ENCODE measurements at places on chromosomes 3 and 15. TPM values are rescaled to one million over a fixed set of nuclear protein-coding genes. Genes with fewer than 3 reads are reported as not detected.

The ZCWPW2 gene
- total RNA-seq = 0.64 TPM

The KBTBD12 gene
- not detected for total RNA-seq

The MYEF2 gene
- 8.0 TPM for total RNA-seq

The BOC gene
- total RNA-seq = 8.2 TPM

The TF gene
- not detected for total RNA-seq

The LRTM1 gene
- total RNA-seq = not detected

The TGM4 gene
- not detected for total RNA-seq

The NANOGP8 gene
- total RNA-seq = not detected

The HYKK gene
- 3.2 TPM for total RNA-seq

The EXD1 gene
- total RNA-seq = not detected

The ZNF620 gene
- 0.57 TPM for total RNA-seq

The ISG20 gene
- total RNA-seq = 2.1 TPM

The IMPG2 gene
- 0.07 TPM for total RNA-seq

The STX19 gene
- not detected for total RNA-seq

The WHAMM gene
- total RNA-seq = 6.5 TPM

The NEK10 gene
- 5.8 TPM for total RNA-seq

The SRPRB gene
- 130 TPM for total RNA-seq

- DNase-seq = no peak
These were observed 53.3 kb upstream of the KY start for GRCh38 chr3:134704133-134704532.

GRCh38 chr3:153601374-153601853 lies 439.4 kb downstream of the RAP2B start:
- DNase-seq = no peak

GRCh38 chr3:12878141-12878574 lies 36.8 kb upstream of the RPL32 start:
- DNase-seq = no peak

DNA sequence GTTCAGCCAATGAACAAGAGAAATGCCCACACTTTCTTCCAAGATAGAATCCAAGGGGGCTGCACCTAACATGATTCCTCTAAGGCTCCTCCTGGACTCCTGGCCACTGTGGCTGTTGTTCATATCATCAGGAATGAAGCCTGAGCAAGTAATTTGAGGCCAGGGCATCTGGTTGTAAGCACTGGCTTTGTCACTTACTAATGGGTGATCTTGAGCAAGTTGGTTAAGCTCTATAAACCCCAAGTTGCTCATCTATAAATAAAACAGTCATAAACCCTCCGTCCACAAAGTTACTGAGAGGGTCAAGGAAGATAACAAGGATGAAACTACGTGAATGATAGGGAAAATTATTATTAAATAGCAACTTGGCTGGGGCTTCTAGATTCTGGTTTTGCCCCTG lies 58.3 kb downstream of the CDC25A start:
- DNase-seq = peak; percentile 49

DNA sequence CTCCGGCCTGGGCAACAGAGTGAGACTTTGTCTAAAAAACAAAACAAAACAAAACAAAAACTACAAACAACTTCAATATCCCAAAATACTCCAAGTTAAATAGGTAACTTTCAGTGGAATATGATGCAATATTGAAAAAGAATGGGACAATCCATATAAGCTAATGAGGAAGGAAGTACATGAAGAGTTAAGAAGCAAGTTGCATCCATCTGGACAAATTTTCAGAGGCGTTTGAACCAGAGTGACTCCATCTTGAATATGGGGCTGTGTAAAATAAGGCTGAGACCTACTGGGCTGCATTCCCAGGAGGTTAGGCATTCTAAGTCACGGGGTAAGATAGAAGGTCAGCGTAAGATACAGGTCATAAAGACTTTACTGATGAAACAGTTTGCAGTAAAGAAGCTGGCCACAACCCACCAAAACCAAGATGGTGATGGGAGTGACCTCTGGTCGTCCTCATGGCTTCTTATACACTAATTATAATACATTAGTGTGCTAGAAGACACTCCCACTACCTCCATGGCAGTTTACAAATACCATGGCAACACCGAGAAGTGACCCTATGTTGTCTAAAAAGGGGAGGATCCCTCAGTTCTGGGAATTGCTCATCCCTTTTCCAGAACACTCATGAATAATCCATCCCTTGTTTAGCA lies 58.1 kb upstream of the LCTL start:
- no peak for DNase-seq

- DNase-seq = no peak
These were observed 88.1 kb downstream of the MBNL1 start for GRCh38 chr3:152356870-152357276.

DNA sequence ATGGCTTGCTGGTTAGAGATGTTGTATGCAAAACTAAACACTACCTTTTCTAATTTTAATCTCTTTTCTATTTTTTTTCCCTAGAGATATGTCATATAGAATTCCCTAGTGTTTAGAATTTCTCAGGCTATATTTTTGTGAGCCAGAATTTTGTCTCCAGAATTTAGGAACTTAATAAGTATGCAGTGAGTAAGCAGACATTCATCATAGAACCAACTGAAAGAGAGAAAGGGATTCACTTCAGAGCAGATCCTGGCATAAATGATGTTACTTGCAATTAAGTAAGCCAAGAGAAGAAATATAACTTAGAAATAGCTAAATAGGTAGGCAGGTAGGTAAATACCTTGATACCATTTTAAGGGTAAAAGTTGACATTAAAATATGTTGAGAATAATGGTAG lies 288.9 kb downstream of the ZNF385D start:
- DNase-seq = peak; percentile 29

DNA sequence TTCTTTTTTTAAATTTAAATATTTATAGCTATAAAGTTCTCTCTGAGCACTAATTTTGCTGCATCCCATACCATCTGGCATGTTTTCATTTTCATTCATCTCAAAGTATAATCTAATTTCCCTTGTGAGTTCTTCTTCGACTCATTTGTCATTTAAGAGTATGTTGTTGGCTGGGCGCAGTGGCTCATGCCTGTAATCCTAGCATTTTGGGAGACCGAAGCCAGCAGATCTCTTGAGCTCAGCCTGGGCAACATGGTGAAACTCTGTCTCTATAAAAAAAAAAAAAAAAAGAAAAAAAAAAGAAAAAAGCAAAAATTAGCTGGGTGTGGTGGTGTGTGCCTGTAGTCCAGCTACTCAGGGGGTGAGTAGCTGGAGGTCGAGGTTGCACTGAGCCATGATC lies 34.8 kb downstream of the MAP1A start:
- no peak for DNase-seq

DNA sequence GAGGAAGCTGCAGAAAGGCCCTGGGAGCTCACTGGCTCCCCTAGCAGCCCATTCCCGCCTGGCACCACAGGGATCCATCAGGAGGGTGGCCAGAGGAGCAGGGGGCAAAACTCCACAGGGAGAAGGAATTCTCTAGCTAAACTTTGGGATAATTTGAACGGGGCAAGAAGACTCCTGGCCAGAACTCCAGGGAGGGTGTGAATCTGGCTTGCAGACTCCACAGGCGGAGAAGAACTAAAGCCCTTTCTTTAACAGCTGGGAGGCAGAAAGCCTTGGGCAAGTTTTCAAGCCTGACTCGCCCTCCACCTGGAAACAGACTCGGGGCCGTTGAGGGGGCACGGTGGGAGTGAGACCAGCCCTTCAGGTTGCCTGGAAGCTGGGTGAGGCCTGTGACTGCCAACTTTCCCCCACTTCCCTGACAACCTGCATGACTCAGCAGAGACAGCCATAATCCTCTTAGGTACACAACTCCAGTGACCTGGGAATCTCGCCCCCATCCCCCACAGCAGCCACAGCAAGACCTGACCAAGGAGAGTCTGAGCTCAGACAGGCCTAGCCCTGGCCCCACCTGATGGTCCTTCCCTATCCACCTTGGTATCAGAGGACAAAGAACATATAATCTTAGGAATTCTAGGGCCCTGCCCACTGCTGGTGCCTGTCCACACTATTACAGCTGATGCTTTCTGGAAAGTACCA lies 28.6 kb downstream of the SLC27A2 start:
- DNase-seq = no peak

- peak; percentile 38 for DNase-seq
These were observed 27.0 kb downstream of the PSTPIP1 start for GRCh38 chr15:77021803-77022381.

DNA sequence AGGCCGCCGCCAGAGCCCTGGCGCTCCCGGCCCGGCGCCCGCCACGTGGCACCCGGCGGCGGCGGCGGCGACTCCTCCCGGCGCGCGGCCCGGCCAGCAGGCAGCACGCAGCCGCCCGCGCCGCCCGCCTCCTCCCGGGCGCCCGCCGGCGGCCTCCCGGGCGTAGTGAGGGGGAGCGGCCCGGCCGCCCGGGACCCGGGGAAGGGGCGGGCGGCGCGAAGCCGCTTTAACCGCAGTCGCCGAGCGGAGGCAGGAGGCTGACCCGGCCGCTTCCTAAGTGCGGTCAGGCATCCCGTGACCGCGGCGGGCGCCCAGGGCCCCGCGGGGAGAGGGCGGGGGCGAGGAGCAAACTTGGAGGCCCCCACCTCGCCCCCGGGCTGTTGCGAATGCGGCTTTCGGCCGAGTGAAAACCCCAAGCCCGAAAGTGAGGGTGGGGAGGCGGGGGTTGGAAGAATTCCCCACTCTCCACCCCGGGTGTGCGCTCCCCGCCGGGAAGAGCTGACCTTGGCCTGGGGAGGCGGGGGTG lies 1.7 kb upstream of the HES1 start:
- peak; percentile 31 for DNase-seq

DNA sequence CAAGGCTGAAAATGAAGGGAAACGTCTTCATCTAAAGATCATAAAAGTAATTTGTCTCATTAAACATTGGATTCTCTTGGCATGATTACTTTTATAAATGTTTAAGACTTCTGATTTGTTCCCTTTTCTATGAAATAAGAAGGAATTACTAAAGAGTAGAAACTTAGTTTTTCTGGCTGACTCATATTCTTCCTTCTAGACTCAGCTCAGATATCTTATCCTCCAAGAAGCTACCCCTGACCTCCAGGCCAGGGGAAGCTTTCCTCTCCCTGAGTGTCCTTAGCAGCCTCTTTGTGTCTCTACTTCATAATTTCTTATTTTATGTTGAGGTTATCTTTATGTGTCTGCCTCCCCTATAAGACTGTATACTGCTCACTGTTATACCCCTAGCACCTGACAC lies 291.9 kb upstream of the STT3B start:
- no peak for DNase-seq

GRCh38 chr3:161854232-161854771 lies 357.7 kb downstream of the OTOL1 start:
- peak; percentile 21 for DNase-seq

DNA sequence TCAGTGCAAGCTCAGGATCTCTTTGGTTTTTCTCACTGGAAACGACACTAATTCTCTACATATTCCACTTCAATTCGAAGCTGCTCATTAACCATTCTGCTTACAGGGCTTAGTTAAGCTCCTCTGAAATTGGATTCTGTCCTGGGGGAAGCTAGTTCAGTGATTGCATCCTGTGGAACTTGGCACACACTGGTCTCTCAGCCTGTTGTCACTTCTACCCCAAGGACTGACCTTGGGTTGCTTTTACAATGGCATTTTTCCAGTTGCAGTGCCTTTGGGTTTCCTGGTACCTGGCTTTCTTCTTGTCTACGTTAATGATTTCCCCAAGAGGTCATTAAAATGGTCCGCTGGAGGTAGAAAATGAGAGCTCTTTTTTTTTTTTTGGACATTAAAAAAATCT lies 33.3 kb upstream of the GABRB3 start:
- DNase-seq = no peak

GRCh38 chr3:143163562-143164100 lies 44.1 kb downstream of the CHST2 start:
- no peak for DNase-seq

DNA sequence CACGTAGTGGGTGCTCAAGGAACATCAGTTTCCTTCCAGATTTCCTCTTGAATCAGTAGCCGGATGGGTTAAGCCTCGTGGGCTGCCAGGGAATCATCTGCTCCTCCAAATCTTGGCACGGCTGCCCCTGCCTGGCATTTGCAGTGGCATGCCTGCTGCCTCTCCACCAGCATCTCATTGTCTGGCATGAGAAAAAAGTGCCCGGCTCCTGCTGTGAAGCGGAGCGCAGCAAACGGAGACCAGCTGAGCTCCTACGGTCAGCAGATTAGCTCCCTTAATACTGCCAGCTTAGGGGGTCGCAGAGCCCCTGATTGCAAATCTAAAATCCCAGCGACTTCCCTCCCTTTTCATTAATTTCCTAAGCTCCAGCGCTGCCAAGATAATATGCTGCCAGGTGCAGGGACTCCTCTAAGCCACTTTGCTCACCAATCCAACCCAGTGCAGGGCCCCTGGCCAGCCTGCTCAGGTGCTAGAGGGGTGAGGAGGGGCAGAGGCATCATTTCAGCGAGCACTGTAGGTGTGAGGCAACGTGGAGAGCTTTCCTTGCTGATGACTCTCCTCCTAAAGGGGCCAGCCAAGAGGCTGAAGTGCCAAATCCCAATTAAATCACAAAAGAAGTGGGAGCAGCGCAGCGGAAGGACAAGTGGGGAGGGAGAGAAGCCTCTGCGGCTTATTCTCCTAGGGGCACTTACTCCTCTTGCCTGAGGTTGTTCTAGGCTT lies 49.6 kb upstream of the ST8SIA2 start:
- no peak for DNase-seq

GRCh38 chr15:71207141-71207540 lies 91.9 kb downstream of the THSD4 start:
- DNase-seq = no peak

DNA sequence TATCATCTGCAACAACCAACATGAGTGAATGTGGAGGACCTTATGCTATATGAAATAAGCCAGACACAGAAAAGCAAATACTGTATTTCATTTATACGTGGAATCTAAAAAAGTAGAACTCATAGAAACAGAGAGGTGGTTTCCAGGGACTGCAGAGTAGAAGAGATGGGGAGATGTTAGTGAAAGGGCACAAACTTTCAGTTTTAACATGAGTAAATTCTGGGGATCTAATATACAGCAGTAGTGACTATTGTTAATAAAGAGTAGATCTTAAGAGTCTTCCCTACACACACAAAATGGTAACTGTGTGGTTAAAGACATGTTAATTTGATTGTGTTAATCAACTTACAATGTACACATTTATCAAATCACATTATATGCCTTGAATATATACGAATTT lies 20.9 kb upstream of the MELTF start:
- no peak for DNase-seq

- no peak for DNase-seq
These were observed 9.1 kb downstream of the PLA2G4D start for GRCh38 chr15:42085236-42085605.

- peak; percentile 37 for DNase-seq
These were observed 251.5 kb upstream of the CBLB start for GRCh38 chr3:106120356-106120755.

DNA sequence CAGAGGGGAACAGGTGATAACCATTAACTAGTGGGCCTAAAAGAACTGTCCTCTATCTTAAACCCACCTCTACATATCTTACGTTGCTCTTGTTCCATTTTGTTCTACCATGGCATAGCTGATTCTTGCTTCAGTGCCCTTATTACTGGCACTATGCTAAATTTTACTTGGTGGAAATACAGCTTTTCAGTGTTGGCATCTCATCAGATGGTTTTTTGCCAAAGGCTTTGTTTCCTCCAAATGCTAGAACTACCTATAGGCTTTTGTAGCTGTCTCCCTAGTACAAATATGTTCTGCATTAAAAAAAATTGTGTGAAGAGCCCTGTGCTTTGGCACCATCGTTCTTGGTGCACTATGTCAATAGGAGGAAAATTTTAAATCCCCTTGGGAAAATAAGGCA lies 145.0 kb upstream of the ZBTB20 start:
- DNase-seq = no peak

- no peak for DNase-seq
These were observed 13.7 kb downstream of the TKT start for GRCh38 chr3:53242155-53242554.

Data from HFFc6 (cell line).